Sigmoid colon (tissue), 7 donors: ENCODE measurements at places on chromosomes 16 and 17. TPM values are rescaled to one million over a fixed set of nuclear protein-coding genes. Genes with fewer than 3 reads are reported as not detected.

Gene FSCN2
- polyA plus RNA-seq = not detected

Gene PIMREG
- polyA plus RNA-seq = not detected

Gene SPATA22
- not detected for polyA plus RNA-seq

Gene QPRT
- 22.2 TPM for polyA plus RNA-seq

Gene METRNL
- polyA plus RNA-seq = 116 TPM

Gene TPSG1
- 73.9 TPM for polyA plus RNA-seq

Gene EFNB3
- polyA plus RNA-seq = 1.0 TPM

Gene TMEM219
- polyA plus RNA-seq = 178 TPM

Gene DHX58
- polyA plus RNA-seq = 19.0 TPM

Gene TAC4
- 3.6 TPM for polyA plus RNA-seq

Gene BCKDK
- polyA plus RNA-seq = 33.2 TPM

Gene DPEP2
- 1.2 TPM for polyA plus RNA-seq

Gene DCAKD
- 7.8 TPM for polyA plus RNA-seq
